ENCODE measurements at places on chromosomes 3 and 15.

- no peak for DNase-seq
These were observed 7.4 kb upstream of the IGDCC3 start for GRCh38 chr15:65384895-65385869.

DNA sequence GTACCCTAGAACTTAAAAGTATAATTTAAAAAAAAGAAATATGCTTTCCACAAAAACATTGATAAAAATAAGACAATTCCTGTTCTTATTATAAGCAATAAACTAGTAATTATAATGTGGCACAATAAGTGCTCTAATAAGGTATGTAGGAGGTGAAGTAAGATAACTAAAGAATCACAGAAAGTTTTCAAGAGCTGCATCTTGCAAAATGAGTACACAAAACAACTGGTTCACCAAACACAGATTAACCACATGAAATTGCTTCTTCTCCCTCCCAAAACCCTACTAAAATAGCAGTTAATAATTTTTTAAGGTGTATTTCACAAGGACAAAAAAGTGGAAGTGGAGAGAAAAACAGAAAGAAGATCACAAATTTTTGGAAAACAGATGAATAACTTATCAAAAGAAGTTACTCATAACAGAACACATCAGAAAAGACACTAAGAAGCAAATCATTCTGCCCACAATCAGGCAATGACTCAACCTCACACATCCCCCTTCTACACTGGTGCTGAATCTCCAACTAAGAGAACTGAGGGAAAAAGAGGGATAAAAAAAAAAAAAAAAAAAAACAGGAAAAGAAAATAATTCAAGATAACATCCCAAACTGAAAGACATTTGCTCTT lies 64.2 kb downstream of the TBC1D5 start:
- DNase-seq, result no peak

GRCh38 chr15:63833021-63833696 lies 589 bp downstream of the HERC1 start:
- DNase-seq, result no peak

GRCh38 chr3:24310887-24311286 lies 183.8 kb downstream of the THRB start:
- DNase-seq, result no peak

- DNase-seq, result no peak
These were observed 160.1 kb downstream of the MFSD1 start for GRCh38 chr3:158961911-158962310.

DNA sequence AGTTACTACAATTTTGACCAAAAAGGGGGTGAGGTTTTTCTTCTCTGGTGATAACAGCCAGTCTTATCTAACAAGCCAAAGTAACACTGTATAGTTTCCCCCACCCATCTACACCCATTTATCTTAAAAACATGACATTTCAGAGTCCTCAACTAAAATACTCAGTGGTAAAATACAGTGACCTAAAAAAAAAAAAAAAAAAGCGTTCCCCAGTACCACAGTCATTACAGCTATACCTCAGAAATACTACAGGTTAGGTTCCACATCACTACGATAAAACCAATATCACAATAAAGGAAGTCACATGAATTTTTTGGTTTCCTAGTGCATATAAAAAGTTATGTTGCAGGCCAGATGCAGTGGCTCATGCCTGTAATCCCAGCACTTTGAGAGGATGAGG lies 13.8 kb downstream of the DENND4A start:
- DNase-seq, result no peak
